ENCODE measurements at places on chromosomes 6 and 20.

DNA sequence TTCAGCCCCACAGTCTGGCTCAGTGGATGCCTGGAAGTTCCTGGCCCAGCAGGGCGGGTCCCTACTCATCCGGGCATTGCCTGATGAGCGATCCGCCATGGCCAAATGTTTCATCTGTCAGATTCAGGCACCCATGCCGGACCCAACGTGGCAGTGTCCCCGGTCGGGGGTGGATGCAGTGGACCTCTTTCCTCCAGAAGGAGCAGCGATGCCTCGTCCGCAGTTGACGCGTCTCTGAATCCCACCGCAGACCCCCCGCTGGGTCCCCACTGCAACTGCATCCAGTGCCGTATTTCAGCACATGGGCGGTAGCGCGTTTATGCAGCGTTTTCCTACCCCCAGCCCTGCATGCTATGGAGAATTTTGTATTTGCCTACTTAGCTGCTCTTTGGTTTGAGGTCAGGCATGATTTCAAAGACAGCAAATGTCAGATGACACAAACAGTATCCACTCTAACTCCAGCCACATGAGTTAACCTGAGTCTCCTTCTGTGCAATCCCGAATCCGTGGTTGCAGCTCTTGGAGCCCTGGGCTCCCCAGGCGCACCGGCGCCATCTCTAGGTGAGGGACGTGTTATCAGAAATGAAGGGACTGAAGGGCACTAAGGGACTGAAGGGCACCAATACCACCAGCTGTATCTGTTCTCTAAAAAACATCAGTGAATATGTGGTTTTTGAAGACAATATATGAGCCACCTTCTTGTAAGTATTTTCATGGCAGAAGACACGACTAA lies 72.6 kb upstream of the THBS2 start:
- no peak for DNase-seq

GRCh38 chr20:53296451-53297153 lies 297.0 kb downstream of the ZNF217 start:
- DNase-seq: no peak

- no peak for DNase-seq
These were observed 40.1 kb downstream of the TRMT6 start for GRCh38 chr20:5910186-5910585.

DNA sequence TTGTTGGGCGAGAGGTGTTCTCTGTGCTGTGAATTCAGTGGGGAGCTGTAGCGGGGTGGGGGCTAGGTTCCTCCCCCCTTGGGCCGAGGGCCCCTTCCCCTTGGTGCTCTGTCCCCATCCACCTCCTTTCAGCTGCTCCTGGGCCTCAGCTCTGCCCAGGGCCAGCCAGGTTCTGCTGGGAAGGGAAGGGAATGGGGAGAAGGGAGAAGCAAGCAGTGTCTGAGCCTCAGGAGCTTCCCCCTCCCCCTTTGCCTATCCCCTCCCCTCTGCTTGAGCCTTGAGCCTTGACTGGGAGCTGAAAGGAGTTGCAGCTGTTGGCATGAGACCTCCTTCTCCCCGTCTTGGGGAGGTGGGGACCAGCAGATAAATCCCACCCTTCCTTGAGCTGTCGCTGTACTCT lies 576 bp upstream of the RRP36 start:
- no peak for DNase-seq

DNA sequence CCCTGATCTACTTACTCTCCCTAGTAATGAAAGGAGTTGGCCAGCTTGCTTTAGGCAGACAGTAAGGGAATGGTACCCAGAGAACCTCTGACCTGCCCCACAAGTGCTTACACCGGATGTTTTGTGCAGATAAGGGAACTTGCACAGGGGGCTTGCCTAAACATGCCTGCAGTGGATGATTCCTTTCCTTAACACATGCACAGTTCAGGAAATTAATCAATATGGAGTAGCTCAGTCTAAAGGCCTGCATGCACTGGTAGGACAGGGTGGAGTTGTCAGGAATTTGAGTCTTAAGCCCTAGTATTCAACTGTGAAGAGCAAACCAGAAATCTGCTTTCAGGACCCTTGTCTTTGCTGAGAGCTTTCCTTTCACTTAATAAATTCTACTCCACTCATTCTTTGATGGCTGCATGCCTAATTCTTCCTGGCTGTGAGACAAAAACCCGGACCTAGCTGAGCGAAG lies 3.9 kb upstream of the TRIM38 start:
- no peak for DNase-seq

- no peak for DNase-seq
These were observed 13.8 kb downstream of the BICRAL start for GRCh38 chr6:42795651-42796050.

- no peak for DNase-seq
These were observed 14.8 kb downstream of the TRIM31 start for GRCh38 chr6:30097902-30098768.

GRCh38 chr6:110475066-110475653 lies 1.3 kb downstream of the SLC22A16 start:
- no peak for DNase-seq

- no peak for DNase-seq
These were observed 72.7 kb upstream of the MYO6 start for GRCh38 chr6:75676377-75676776.

- no peak for DNase-seq
These were observed 628.0 kb upstream of the NRSN1 start for GRCh38 chr6:23498013-23498412.

DNA sequence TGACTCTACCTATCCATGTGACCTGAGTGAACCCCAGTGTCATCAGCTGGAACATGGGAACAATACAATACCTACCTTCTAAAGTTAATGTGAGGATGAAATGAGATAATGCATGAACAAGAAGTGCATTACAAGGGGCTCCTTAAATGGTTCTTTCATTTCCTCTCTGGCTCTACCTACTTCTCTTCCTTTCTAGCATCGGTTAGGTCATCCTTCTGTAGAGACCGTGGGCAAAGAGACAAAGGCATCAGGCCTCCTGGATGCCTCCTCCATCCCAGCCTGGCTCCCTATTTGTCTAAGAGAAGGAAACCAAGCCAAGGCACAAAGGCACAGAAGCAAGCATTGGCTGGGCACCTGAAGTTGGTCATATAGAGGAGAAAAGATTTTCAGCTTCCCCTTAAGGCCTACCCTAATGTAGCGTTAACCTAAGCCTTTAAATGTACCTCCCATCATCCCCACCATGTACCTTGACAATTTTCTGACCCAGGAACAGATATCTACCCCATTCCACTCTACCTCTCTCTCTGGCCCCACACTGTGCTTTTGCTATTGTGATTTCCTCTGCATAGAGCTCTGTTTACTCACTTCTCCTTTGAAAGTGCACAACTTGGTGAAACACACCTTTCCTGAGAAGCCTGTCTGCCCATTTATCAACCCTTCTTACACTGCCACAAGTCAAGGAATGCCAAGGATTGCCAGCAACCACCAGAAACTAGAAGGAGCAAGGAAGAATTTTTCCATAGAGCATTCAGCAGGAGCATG lies 86.6 kb downstream of the GCLC start:
- no peak for DNase-seq

DNA sequence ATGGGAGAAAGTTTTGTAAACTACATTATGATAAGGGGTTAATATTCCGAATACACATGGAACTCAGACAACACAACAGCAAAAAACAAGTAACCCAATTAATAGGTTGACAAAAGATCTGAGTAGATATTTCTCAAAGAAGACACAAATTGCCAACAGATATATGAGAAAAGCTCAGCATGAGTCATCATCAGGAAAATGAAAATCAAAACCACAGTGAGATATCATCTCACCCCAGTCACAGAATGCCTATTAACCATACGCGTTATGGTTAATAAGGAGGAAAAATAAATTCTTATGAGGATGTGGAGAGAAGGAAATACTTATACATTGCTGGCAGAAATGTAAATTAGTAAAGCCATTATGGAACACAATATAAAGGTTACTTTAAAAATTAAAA lies 695.0 kb downstream of the COL12A1 start:
- DNase-seq: no peak

GRCh38 chr6:163745536-163746400 lies 331.2 kb downstream of the QKI start:
- DNase-seq: no peak

DNA sequence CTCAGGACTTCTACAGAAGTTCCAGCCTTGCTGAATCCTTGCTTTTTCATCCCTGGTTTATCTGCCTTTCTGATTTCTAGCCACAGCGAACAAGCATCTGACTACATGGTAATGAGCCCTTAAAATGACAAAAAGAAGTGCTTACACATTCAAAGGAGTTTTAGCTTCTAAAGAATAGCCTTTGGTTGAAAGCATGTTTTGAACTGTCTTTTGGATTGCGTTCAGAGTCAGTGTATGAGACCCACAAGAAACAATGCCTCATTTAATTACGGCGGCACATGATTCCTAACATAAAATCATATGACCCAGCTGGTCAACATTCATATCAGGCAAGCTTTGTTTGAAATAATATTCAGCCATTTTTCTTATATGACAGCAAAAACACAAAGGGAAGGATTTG lies 784.2 kb downstream of the KIF16B start:
- DNase-seq: no peak

Measured in NCI-H2081 treated with DMSO at 0.1 percent for 48 hours (cell line).